A549 treated with ZK216348 at 1 μM for 4 hours (cell line): ENCODE measurements at places on chromosomes 2 and 18. TPM values are rescaled to one million over a fixed set of nuclear protein-coding genes. Genes with fewer than 3 reads are reported as not detected.

Gene SIX2
- total RNA-seq, result 0.33 to 0.79 TPM (median 0.72 TPM) in 5 replicates

Gene ABCB11
- 0.02 TPM in 1 of 5 replicates, not detected in the others for total RNA-seq

Gene GKN2
- total RNA-seq, result 2.7 to 6.0 TPM (median 3.7 TPM) in 5 replicates

Gene FSIP2
- total RNA-seq, result not detected in 5 replicates

Gene LYPD6B
- total RNA-seq, result not detected in 5 replicates

Gene ONECUT2
- 0.32 to 0.48 TPM (median 0.38 TPM) in 5 replicates for total RNA-seq

Gene GRHL1
- 0.70 to 2.0 TPM (median 0.97 TPM) in 5 replicates for total RNA-seq

Gene SKA1
- total RNA-seq, result 9.7 to 15.0 TPM (median 12.4 TPM) in 5 replicates
